ENCODE measurements at places on chromosomes 6 and 20.

- DNase-seq: no peak
Observed at GRCh38 chr20:625360-625932, 15.3 kb upstream of the TCF15 start.

- DNase-seq: no peak
Observed at GRCh38 chr6:166202321-166202733, 34.7 kb upstream of the TBXT start.

DNA sequence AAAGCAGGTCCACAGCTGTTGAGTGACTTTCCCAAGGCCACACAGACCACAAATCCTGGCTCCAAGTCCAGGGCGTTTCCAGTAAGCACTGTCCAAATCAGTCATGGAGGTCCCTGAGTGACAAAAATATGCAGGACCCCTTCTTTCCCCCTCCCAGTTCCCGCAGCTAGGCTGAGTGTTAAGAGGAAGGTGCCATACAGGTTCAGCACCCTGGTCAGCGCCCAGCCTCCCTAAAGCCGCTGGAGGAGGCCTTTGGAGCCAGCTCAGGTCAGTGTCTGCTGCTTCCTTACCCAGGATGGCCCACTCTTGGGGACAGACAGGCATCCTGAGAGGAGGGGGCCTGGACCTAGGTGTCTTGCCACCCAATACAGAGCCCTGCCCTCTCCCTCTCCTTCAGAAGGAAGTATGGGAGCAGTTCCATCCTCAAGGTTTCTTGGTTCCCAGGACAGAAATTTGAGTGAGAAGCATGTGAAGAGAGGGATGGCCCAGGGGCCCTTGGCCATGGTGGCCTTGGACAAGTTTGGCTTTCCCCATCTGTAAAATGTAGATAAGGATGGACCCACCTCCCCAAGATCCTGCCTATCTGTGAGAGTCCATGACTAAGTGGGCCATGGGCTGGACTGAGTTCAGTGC, 13.2 kb downstream of the TMEM74B start:
- DNase-seq: peak; percentile 48

DNA sequence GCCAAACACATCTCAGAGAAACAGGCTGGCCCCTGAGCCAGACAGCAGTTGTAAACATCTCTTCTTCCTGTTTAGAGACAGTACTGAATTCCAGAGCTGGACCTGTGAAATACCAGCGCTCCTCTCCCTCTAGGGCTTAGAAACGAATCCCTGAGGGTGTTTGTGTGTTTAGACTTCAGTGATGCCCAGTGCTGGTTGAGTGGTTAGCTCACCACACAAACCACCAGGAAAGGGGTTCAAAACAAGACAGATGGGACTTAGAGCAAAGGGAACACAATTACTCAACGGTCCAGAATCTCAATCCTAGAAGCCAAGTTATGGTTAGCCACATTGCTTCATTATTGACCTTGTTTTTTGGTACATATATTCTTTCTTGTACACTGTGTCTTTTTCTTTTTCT, 108.7 kb upstream of the TMEM170B start:
- peak; percentile 62 for DNase-seq

DNA sequence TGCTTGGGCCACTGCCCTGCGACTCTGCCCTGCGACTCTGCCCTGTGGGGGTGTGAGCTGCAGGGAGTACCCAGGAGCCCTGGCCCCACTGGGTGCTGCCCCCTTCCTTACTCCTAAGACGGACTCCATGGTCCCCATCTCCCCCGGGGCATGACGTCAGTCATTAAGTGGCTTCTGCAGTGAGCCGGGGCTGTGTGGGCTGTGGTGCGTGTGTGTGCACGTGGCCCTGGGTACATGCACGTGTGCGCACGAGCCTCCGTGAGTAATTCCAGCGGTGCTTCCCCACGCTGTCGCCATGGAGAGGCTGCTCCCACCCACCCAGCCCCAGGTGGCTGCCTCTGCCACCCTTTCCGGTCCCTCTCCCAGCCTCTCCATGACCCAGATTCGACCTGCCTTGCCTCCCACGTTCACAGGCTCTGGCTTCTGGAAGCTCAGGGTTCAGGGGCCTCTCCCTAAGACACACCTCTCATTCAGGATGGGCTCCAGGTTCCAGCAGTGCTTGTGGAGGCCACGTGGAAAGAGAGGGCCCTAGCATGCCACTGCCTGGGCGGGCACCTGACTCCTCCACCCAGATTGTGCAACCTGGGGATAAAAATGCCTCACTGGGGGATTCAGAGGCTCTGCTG, 88.3 kb downstream of the DLGAP4 start:
- DNase-seq: no peak

GRCh38 chr6:21664314-21665109, 71.0 kb downstream of the SOX4 start:
- DNase-seq: peak; percentile 43

DNA sequence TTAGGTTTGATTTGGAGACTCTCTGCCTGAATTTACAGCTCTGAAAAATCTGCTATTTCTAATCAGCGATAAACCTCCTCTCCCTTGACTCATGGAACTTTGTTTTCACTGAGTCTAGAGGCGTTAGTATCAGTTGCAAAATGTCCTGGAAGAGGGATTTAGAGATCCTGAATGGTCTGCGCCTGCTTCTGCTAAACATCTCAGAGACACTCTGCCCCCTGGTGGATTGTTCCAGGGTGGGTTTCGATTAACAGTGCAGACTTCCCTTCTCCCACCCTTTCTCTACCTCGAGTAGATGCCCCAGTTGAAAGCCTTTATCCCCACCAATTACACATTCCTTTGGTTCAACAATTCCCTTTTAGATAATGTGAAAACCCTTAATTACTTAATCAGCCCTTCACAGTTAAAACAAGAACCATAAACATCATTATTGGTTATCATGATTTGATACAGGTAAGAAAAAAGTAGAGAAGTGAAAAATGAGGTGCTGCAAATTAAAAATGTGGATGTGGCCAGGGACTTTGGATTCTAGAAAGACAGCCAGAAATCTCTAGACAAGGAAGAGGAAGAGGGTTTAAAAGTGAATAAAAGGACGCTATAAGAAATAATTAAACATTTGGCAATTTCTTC, 5.5 kb downstream of the HTR1B start:
- DNase-seq: peak; percentile 96

GRCh38 chr20:37296371-37296770, 6.9 kb downstream of the MANBAL start:
- DNase-seq: no peak

GRCh38 chr20:64103871-64104666, 3.3 kb downstream of the NPBWR2 start:
- DNase-seq: no peak

DNA sequence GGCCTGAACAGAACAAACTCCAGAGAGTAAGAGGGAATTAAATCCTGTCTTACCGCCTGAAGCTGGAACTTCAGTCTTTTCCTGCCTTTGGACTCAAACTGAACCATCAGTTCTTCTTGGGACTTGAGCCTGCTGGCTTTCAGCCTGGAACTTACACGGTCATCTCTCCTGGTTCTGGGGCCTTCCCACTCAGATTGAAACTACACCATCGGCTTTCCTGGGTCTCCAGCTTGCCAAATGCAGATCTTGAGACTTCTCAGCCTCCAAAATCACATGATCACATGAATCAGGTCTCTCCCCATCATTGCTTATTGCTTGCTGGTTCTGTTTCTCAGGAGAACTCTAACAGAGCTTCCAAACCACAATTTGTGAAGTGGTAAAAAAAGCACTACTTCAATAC, 276.3 kb downstream of the KIF16B start:
- DNase-seq: no peak

DNA sequence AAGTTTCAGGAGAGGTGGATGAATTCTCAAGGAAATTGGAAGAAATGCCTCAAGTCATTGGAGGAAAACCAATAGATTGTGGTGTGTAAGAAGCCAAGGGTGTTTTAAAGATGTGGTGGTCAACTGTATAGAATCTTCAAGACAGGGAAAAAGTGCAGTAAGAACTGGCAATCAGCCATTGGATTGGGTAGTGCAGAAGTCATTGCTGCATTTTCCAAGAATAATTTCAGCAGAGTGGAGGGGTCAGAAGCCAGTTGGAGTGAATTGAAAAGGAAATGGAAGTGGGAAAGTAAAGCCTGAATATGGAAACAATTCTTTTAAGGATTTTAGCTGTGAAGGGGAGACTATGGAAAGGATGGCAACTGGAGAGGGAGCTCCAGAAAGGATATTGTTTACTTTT, 128.2 kb upstream of the TMEM170B start:
- no peak for DNase-seq

GRCh38 chr6:108841377-108841855, 6.8 kb upstream of the ARMC2 start:
- no peak for DNase-seq

DNA sequence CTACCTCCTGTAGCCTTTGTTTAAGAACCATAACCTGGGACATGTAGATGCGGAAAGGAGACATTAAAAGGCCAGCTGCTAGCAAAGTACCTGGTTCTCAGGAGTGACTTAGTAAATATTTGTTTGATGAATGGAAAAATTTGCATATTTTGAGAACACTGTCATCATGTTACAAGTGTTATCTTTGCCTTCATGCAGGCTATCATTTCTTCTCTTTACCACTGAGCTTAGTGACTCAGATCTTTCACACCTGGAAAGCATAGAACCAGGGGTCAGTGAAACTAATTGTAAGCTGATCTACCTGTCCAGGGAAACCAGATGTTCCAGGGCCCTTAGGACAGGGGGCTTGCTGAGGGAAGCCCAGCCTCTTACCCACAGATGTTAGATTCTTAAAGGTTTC, 5.4 kb downstream of the ZFP57 start:
- DNase-seq: no peak

DNA sequence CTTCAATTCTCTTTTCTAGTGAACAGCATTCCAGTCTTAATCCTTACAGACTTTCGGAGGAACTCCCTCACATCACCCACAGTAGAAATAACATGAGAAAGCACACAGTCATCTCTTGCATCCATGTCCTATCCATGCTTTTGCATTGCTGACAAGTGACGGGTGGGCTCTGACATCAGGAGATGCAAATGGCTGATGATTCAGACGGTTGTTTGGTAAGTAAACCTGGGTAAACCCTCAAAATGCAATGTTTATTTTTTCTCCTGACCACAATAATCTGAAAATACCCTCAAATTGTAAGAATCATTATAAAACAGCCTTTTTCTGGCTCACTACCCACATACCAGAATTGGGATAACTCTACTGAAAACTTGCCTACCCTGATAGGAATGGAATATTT, 792.0 kb downstream of the MAFB start:
- peak; percentile 78 for DNase-seq

- DNase-seq: peak; percentile 77
Observed at GRCh38 chr20:36017048-36017951, 48.9 kb downstream of the CNBD2 start.

DNA sequence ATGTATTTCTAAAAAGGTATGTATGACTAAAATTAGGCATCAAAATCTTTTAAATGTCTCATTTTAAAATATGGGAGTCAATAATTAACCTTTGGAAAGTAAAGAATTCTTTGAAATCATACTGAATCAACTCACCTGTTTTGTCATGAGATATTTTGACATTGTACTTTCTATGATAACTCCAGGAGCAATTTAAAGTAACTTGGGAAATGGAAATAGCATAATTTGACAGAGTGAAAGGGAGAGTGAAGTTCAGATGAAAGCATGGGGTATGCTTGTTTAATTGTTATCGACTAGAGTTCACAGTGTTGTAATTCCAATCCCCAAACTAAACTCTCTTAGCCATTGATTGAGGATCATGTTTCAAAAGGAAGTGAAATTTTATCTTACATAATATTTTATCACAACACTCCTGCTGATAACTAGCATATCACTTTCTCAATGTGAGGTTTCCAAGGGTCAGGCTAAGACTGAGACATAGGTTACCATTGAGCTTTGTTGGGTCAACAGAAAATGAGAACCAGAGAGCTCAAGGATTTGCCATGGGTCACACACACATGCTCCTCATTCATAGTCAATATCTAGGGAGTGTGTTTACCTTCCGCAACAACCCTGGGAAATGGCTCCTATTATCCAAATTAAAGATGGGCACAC, 2.3 kb downstream of the GSTA1 start:
- no peak for DNase-seq

GRCh38 chr20:45890077-45890984, 677 bp downstream of the NEURL2 start:
- peak; percentile 76 for DNase-seq

Data from cardiac fibroblast (primary cell).